Stimulated activated CD8-positive, alpha-beta memory T cell treated with anti-CD3 and anti-CD28 coated beads, Interleukin-4, amount 100 ng/mL, for 4 hours (primary cell): ENCODE measurements at places on chromosomes 3 and 15.

DNA sequence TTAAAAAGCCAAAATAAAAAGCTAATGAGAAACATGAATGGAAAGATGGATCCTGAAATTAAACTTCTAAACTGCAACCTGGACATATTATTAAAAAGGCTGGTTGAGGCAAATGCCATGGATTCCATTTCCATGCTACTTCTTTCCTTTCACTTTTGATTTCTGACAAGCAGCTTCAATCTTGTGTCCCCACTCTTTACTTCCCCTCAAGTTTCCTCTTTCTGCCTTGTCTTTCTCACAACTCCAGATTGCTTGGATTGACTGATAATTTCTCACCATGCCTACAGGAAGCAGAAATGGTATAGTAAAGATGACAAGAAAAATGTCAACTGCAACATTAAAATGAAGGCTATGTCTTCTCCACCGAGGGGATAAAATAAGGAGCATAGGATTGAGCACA, 1136.7 kb downstream of the TUSC7 start:
- no peak for DNase-seq

DNA sequence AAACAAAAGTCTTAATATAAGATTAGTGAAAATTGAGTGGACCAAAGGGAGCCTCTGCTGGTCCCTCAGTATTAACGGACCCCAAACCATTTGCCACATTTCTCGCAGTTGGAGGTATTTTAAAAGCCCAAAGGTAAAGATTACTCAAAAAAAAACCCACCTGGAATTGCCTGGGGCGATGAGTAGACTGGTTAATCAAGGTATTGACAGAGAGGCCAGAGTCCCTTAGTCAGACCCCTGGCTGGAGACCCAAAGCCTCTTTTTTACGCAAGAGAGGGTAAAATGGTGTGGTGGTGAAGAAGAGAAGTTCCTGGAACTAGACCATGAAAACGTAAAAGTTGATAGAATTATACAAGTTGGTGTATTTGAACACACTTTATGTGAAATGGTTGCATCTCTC, 137.2 kb downstream of the IMPG2 start:
- no peak for DNase-seq

GRCh38 chr3:172098698-172099494, 59.5 kb downstream of the FNDC3B start:
- DNase-seq = no peak

- no peak for DNase-seq
These were observed 7.9 kb upstream of the HHATL start for GRCh38 chr3:42710323-42711021.

- no peak for DNase-seq
These were observed 117.7 kb downstream of the DNAJB8 start for GRCh38 chr3:128348805-128349531.

DNA sequence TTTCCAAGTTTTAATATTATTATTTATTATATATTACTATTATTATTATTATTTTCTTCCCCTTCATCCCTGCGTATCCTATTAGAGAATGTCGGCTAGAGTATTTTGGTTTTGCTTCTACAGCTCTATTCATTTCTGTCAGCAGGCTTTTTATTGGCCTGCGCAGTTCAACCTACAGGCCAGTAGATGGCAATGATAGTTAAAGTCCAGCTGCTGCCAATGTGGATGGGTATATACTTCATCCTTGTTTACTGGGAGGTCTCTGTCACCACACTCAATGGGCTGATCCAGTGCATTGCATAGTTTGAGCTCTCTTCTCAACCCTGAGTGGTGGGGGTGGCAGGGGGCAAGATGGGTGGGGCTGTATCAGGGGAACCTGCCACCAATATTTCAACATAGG, 799.8 kb downstream of the NSUN3 start:
- no peak for DNase-seq

DNA sequence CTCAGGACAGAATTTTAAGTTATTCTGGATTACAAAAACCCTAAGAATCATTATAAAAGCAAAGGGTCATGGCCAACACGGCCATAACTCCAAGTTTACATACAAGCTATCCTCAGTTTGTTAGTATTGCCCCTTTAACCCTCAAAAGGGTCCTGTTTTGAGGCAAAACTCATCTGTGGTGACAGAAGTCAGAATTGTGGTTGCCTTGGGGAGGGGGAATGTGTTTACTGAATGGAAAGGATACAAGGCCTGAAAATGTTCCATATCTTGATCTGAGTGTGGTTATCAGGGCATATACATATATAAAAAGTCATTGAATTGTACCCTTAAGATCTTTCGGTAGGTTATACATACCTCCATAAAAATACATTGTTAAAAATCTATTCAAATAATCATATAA, 2.1 kb downstream of the SFMBT1 start:
- DNase-seq = no peak

- no peak for DNase-seq
These were observed 70.7 kb downstream of the SLCO3A1 start for GRCh38 chr15:91924183-91924582.

DNA sequence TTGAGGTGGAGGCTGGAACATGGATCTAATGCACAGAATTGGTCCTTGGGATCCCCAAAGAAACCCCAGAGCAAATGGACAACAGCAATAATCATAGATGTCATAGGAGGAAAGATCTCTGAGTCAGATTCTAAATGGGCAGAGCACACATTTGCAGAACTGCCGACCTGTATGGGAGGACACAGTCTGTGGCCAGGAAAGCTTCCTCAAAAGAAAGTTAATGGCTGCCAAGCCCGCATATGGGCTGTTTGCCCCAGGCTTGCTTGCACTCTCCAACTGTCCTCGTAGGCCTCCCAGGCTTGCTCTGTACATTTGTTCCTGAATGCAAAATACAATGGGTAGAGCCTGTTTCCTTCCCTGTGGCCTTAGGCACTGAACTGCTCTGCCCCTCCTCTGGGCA, 102.0 kb upstream of the PLXNA1 start:
- DNase-seq = no peak

GRCh38 chr3:159830523-159831154, 158.0 kb upstream of the IL12A start:
- no peak for DNase-seq

DNA sequence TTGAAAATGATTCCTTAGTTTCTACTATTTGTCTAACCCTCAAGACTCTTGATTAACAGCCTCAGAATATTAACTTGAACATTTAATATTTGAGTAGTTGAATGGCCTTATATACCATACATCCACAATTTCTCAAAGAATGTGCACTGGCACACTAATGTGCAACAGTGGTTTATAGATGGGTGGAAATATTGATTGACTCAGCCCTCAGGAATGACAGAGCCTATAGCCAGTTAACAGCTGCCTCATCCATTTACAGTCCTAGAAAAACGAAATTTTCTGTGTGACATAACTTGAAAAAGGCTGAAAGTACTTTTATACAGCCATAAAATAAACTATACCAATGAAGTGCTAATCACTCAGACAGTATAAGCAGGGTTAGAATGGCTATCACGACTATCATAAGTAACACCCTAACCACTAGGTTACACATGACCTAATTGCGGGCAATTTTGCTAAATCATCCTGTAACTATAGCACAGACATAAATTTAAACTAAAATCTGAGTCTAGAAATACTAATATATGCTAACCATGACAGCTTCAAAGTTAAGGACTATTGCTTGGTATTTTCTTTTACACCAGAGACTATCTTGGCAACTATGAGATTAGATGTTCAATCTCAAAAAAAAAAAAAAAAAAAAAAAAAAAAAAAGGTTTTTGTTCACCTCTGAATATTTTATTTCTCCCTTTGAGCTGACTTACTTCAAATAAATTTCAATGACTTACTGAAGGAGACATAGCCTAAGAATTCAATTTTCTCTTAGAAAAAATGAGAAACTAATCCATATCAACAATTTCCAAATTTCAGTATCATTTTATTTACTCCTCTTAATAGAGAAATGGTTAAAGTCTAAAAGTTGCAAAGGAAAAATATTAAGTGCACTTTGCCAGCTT, 9.3 kb downstream of the SECISBP2L start:
- no peak for DNase-seq

DNA sequence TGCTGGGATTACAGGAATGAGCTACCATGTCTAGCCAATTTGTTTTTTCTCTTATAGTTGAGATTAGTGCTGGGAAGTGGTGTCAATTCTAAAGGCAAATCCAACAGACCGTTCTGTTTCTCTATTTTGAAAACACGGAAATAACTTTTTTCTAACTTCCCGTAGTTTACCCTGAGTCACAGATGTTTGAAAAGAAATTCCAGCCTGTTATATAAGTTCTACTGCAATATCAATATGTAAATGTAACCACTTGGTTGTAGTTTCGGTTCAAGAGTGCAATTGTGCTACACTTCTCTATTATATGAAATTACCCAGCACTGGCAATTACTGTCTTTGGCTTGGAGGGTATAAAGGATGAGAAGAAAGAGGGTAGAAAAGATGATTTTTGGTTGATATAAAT, 22.3 kb upstream of the GNB4 start:
- no peak for DNase-seq

GRCh38 chr3:187636528-187636927, 33.7 kb downstream of the SST start:
- DNase-seq = no peak

DNA sequence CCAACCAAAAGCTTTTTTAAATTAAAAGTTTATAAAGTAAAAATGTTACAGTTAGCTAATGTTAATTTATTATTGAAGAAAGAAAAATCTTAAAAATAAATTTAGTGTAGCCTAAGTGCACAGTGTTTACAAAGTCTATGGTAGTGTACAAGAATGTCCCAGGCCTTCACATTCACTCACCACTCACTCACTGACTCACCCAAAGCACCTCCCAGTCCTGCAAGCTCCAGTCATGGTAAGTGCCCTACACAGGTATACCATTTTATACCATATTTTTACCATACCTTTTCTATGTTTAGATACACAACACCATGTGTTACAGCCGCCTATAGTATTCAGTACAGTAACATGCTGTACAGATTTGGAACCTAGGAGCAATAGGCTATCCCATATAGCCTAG, 29.1 kb downstream of the SSR3 start:
- no peak for DNase-seq

- no peak for DNase-seq
These were observed 47.0 kb upstream of the LHFPL4 start for GRCh38 chr3:9600597-9600996.

DNA sequence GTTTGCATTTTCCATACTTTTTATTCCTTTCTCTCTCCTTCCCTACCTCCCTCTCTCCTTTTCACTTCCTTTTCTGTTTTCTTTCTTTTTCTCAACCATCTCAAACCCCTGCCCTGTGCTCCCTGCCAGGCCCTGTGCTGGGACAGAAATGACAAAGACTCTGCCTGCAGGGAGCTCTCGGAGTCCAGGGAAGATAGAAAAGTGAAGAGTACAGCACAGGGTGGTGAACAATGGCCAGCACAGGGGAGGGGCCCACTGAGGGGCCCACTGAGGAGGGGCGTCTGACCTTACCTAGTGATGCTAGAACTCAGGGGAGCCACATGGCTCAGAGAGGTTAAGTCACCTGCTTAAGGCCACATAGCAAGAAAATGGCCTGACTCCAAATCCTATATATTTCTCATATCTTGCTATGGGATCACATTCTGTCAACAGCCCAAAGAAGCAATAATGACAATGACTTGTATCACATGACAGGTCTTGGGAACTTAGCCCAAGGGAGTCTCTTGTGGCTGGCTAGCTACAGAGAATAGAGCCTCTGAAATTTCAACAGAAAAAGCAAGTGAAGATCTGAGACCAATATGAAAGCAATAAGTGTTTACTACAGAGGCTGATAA, 44.3 kb upstream of the ATP2B2 start:
- no peak for DNase-seq

DNA sequence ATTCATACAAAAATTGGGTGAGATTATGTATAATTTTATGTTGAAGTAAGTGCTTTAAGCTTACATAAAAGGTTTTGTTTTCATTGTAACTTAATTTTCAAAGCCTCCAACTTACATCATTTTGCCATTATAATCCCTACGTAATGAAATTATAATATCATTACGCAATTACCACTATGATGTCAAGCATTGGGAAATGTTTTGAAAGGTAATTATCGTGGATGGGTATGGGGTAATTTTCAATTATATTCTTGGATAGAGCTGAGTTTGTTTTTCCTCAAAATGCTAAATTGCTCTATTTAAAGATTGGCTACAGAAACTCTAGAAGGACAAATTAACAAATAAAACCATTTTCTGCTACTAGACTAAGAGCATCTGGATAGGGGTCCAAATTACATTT, 80.2 kb upstream of the FAM3D start:
- DNase-seq = no peak

DNA sequence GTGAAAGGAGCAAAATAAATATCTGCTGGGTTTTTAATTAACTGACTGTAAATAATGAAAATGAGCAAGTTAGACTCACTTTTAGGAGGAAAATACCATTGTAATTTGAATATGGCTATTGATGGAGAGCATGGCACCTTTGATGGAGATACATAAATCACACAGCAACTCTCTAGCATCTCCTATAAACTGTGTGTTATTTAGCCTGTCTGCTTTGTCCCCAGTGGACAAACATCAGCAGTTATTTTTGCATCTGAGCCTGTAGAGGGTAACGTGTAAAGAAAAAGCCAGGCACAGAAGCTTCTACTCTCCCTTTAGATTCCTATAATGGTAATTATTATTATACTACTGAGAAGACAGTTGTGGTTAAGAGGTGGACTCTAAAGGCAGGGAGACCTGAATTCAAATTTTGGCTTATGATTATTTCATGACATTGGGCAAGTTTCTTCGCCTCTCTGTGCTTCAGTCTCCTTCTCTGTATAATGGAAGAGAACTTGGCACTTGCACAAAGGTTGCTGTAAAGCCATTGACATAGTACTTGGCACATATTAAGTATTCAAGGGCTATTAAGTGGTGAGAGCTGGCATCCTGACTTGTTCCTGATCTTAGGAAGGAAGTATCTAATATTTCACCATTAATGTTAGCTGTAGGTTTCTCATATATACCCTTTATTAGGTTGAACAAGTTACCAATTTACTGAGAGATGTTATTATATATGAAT, 289.5 kb upstream of the TRIM42 start:
- DNase-seq = no peak

DNA sequence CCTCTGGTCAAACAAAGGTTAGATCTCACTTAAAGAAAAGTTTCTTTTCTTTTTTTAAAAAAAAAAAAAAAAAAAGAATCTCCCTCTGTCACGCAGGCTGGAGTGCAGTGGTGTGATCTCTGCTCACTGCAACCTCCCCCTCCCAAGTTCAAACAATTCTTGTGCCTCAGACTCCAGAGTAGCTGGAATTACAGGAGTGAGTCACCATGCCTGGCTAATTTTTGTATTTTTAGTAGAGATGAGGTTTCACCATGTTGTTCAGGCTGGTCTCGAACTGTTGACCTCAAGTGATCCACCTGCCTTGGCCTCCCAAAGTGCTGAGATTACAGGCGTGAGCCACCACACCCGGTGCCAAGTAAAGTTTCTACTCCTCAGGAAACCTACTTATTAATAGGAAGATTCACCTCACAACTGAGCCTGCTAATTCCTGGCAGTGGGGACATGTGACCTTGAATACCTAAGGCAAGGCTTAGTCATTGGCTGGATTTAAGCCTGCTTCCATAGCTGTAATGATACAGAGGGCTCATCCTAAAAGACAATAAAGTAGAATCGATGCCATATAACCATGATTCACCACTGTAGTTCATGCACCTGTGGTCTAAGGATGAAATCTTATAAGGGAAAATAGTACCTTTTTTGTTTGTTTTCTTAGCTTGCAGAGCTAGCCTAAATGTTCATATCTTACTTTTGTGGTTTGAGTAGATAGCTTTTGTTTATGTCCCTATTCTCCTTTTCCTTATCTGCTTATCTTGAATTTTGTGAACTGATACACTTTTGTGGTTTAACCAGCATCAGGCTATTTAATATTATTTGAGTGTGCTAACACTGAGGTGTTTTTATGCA, 24.8 kb upstream of the RBMS3 start:
- DNase-seq = no peak
